ENCODE measurements at places on chromosomes 7 and 10. TPM values are rescaled to one million over a fixed set of nuclear protein-coding genes. Genes with fewer than 3 reads are reported as not detected.

SORCS1 gene
- 73.0 TPM for total RNA-seq

DNA sequence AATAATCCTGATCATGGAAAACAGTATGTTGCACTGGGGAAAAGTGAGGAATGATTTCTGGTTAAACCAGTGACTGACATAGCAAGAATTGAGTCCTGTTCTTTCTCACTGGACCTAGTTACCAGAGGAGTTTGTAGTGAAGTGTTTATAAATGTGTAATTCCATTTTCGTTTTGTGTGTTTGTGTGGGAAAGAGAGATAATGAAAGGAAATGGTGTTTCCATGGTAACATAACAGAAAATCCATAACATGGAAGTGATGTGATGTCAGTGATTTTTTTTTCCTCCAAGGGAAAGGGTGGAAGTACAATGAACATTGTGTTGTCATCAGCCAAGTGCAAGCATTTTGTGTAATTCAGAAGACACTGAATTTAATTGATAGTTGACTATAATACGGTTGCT lies 283.9 kb downstream of the PLXDC2 start:
- DNase-seq: no peak

- no peak for DNase-seq
These were observed 1.7 kb upstream of the ITPRID1 start for GRCh38 chr7:31512166-31512565.

HABP2 gene
- total RNA-seq: not detected

FLNC gene
- total RNA-seq: 516 TPM

LARP4B gene
- 35.3 TPM for total RNA-seq

DNA sequence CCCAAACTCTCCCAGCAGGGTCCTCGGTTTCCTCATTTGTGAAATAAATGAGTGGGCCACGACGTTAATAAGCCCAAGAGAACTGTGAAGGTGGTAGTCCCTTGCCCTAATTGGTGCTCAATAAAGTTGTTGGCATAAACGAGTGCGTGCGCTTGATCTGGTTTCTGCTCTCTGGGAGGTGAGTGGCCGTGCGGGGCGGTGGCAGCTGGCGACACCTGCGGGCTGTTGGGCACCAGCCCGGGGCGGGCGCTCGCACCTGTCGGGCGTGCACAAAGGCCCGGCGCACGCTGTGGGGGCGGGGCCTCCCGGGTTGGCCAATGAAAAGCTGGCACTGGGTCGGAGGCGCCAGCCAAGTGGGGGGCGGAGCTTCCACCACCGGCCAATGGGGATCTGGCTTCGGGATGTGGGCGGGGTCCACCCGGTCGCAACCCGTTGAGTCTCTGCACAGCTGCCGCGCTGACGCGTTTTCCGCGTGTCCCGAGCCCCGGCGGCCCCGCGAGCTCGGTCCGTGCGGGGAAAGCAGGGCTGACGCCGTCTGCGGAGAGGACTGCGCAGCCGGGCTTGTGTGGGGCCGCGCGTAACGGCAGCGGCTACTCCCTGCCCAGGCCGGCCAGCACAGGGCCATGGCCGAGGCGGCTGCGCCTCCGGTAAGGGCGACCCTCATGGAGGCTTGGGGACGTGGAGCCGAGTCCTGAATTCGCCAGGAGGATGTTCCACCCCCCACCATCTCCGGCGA lies 23.0 kb downstream of the ZNF783 start:
- DNase-seq: peak; percentile 90

TMEM178B gene
- total RNA-seq: 0.39 TPM

GRCh38 chr10:70652761-70653657 lies 19.3 kb upstream of the ADAMTS14 start:
- DNase-seq: peak; percentile 87
